ENCODE measurements at places on chromosomes 2 and 18. TPM values are rescaled to one million over a fixed set of nuclear protein-coding genes. Genes with fewer than 3 reads are reported as not detected.

Gene INHA
- 0.18 TPM for total RNA-seq

Gene MYOM1
- total RNA-seq: 0.90 TPM

Gene FBLN7
- 3.2 TPM for total RNA-seq

Gene TSPYL6
- 0.25 TPM for total RNA-seq

Gene BBS5
- 7.3 TPM for total RNA-seq

Gene ZNF892
- total RNA-seq: 4.9 TPM

Gene ANKRD30B
- 2.7 TPM for total RNA-seq

Gene SCN9A
- 14.0 TPM for total RNA-seq

Gene GRHL1
- 1.3 TPM for total RNA-seq

Gene CDK5R2
- not detected for total RNA-seq
